Cerebellar nuclear complex (tissue), 1 donor: ENCODE measurements at places on chromosomes 4 and X.

GRCh38 chr4:83369831-83370639, 35.4 kb upstream of the HPSE start:
- DNase-seq: no peak

GRCh38 chr4:112060212-112060611, 85.0 kb upstream of the FAM241A start:
- DNase-seq: no peak

DNA sequence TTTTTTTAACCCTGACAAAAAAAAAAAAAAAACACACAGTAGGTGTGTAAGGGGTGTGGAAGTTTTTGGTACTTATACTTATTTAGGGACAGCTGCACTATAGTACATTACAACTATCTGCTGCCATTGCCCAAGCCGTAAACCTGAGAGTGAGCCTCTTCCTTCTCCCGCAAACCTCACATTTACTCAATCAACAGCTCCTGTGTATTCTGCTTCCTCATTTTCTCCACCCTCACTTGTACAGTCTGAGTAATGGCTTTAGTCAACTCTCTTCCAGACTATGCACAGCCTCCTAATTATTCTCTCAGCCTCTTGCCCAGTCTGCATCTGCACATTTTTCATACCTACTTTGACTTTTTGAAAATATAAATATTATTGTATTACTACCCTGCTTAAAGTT, 362.0 kb downstream of the ADAM29 start:
- no peak for DNase-seq

DNA sequence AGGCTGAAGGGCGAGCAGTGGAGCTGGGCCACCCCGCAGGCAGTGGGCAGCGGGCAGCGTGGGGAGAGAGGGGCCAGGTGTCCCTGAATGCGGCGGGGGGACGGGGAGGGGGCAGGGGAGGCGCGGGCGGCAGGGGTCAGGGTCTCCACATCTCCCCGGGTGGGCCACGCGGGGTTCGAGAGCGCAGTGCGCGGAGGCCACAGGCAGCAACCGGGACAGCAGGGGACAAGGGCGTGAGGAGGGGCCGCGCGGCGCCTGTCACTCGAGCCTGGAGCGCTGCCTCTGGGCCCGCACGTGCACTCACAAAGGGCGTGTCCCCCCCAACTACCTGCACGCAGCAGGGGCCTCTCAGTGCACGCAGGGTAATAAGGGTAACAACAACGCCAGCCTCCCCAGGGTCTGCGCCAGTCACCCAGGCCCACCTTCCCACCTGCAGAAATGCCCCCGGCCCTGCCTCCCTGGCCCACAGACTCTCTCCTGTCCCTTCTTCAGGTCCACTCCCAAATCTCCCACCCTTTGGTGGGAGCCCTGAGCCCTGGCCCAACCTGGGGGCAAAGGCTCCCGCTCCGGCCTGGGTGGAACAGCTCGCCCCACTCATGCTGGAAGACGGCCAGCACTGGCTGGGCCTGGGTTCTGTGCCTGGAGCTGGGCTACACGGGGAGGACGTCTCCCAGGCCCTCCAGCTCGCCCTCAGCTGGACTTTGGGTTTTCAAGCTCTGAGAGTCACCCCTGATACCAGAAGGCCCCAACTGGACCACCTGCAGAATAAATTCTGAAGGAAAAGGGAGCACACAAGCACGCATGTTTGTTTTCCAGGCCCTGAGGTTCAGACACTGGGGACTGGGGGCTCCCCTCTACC, 53.2 kb downstream of the ZFYVE28 start:
- DNase-seq: no peak

- no peak for DNase-seq
Measured at GRCh38 chr4:176387571-176387970, 67.8 kb downstream of the SPCS3 start.

DNA sequence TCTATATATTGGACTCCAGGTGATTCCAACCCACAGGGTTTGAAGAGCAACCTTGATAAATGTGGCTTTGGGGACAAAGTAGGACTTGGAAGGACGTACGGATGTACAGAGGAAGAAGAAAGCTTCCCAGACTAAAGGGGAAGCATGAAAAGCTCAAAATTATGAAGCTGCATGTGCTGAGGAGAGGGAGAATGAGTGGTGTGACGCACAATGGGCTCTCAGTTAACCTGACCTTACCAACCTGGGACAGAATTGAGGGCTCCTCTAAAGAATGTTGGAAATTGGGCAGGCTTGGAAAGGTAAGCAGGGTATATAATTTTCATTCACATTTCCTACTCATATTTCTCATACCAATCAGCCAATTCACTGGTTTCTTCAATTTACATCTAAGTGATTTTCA, 10.5 kb upstream of the TIGD2 start:
- DNase-seq: no peak

DNA sequence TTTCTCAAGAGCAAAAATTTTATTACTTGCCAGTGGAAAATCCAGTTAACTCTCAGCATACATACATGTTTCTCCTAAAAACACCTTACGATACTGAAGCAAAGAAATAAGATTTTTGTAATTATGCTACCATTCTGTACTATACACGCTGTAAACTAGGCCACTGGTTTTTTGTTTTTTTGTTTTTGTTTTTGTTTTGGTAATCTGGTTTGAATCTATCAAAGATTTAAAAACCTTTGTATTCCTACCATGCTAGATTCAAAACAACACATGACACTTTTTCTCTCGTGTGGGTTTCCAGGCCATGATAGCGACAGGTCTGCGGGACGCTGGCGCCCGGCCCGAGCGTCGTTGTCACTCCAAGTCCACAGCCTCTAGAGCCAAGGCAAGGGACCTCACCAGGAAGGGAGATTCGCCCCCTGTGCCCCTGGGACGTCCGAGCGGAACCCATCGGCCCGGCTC, 723 bp downstream of the TMEM192 start:
- no peak for DNase-seq

DNA sequence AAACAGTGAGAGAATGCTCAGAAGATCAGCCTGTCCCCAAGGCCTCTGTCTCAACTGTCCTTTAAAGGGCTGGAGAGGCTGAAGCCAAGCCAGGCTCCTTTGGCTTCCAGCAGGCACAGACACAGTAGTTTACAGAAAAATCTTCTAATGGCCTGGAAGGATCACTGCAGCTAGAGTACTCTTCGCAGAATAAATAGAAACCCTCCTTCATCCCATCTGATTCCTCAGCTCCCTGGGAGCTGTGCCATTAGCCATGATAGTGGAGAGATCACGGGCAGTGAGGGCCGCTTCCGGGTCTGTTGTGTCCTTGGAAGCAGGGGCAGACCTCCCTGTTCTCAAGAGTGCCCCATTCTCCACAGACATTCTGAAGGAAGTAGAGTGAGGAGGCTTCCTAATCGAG, 63.1 kb downstream of the CCNI start:
- no peak for DNase-seq

DNA sequence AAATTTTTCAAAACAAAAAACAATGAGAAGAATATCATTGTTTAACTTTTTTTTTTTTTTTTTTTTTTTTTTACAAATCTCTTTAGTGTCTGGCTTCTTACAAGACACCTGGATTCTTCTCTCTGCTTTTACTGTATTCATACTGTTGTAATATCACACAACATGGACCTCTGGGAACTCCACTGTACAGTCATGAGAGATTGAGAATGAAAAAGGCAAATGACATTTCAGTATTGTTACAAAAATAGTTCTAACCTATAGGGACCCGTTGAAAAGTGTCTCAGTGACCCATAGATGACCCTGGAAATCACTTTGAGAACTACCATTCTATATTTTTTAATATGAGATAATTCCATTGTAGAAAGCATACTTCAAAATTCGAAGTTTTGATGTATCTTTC, 124.4 kb downstream of the SLIT2 start:
- DNase-seq: no peak
